Cardiac atrium fibroblast (primary cell): ENCODE measurements at places on chromosomes 4 and X. TPM values are rescaled to one million over a fixed set of nuclear protein-coding genes. Genes with fewer than 3 reads are reported as not detected.

GYPA gene
- not detected in 2 replicates for total RNA-seq

EIF4E gene
- 73.8 and 92.5 TPM in 2 replicates for total RNA-seq

PIGA gene
- total RNA-seq, result 3.1 and 4.5 TPM in 2 replicates

RAB33A gene
- 0.54 and 0.65 TPM in 2 replicates for total RNA-seq

NPY2R gene
- 0.72 and 3.9 TPM in 2 replicates for total RNA-seq

RHOXF2 gene
- total RNA-seq, result not detected in 2 replicates

DDX3X gene
- total RNA-seq, result 134 and 150 TPM in 2 replicates

SCD5 gene
- 21.7 and 35.3 TPM in 2 replicates for total RNA-seq

DCHS2 gene
- total RNA-seq, result not detected in 2 replicates

GABRQ gene
- total RNA-seq, result not detected in 2 replicates

VSIG1 gene
- 0.16 TPM in 1 of 2 replicates, not detected in the other for total RNA-seq

LYAR gene
- total RNA-seq, result 4.3 and 11.3 TPM in 2 replicates

CENPVL2 gene
- not detected in 2 replicates for total RNA-seq

ZXDA gene
- total RNA-seq, result 2.3 and 3.4 TPM in 2 replicates

PDCL2 gene
- not detected in 2 replicates for total RNA-seq

TNIP3 gene
- 0.72 and 0.81 TPM in 2 replicates for total RNA-seq
